Kidney epithelial cell (primary cell): ENCODE measurements at places on chromosomes 13 and 19.
A peak's percentile ranks its signal among the peaks of the same experiment; 100 is the strongest.

DNA sequence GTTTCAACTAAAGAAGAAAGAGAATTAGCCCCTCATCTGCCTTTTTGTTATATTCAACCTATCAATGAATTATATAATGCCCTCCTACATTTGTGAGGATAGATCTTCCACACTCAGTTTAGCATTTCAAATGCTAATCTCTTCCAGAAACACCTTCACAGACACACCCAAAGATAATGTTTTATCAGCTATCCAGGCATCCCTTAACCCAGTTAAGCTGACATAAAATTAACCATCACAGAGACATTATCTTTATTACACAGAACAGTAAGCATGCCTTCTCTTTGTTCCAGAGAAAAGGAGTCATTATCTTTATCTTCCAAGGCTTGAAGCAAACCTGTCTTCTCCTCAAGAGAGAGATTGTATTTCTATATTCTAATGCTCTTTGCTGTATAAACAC lies 53.1 kb downstream of the PCDH20 start:
- no peak for DNase-seq

DNA sequence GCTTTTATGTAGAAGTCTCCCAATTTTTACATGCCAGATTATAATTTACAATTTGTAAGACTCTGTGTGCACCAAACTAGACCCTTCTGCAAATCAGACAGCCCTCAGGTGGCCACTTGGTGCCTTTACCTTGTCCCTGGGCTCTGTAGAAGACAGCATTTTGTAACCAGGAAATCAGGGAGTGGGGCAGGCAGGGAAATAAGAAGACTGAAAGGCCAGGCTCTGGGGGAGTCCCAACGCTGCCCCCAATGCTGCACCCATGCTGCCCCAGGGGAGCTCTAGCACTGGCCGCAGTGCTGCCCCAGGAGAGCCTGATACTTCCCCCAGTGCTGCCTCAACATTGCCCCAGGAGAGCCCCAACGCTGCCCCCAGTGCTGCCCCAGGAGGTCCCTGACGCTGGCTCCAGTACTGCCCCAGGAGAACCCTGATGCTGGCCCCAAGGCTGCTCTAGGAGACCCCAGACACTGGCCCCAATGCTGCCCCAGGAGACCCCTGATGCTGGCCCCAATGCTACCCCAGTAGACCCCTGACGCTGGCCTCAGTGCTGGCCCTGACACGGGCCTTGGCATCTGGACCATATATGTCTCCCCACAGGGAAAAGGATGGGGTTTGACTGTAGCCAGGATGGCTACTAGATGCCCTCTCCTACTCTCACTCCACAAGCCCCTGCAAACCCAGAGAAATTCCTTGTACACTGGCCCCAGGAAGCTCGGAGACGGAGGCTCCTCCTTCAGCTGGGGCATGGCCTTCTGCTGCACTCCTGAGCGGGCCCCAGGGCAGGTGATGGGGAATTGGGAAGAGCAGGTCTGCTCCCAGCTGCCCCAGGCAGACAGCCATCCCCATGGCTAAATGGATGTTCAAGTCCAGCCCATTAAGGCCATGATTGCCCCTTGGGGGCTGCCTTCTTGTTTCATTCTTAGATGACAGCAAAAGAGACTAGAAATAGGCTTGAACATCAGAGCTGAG lies 23.6 kb downstream of the VSTM2B start:
- DNase-seq: no peak

DNA sequence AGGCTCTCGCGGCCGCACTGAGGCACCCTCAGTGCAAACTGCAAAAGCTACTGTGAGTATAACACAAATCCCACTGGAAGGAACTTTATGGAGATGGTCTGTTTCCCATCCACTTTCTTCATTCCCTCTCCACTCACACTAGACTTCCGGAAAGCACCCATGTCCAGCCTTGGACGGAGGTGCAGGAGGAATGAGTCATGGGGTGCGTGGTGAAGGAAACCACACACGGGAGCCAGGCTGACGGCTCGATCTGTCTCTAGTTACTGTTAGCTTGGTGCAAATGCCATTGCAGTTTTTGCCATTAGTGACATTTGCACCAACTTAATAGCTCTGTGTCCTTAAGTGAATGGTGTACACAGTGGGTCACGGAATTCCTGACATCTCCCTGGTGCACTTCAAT lies 14.6 kb downstream of the NLRP8 start:
- DNase-seq: no peak

DNA sequence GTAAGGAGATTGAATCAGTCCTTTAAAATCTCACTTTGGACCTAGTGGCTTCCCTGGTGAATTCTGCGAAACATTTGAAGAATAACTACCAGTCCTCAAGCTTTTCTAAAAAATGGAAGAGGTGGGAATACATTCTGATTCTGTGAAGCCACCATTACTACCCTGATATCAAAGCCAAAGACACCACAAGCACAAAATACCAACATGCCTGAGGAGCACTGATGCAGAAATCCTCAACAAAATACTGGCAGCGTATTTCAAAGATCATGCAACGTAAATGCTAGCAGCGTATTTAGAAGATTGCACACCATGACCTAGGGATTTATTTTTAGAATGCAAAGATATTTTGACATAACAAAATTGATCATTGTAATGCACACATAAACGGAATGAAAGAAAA lies 14.4 kb downstream of the ATP4B start:
- peak; percentile 54 for DNase-seq

- DNase-seq: no peak
Measured at GRCh38 chr19:48596679-48597465, 9.7 kb upstream of the SPACA4 start.

GRCh38 chr19:38265213-38265861 lies 964 bp downstream of the SPINT2 start:
- DNase-seq: no peak

- no peak for DNase-seq
Measured at GRCh38 chr19:40035996-40036395, 20.0 kb downstream of the ZNF780B start.

DNA sequence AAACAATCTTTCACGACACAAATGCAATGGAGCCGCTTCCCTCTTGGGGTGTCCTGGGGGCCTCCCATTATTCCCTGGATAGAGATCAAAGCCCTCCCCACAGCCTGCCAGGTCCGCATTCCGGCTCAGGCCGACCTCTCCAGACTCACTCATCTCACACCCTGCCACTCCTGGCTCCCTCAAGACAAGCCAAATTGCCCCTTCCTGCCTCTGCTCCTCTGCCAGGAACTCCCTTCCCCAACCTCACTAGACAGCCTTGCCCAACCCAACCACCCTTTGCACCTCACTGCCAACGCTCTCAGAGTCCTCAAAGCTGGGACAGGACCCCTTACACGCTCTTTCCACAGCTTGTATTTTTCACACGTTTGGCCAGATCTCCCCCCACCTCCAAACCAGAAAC lies 1.5 kb downstream of the ABHD17A start:
- DNase-seq: no peak

DNA sequence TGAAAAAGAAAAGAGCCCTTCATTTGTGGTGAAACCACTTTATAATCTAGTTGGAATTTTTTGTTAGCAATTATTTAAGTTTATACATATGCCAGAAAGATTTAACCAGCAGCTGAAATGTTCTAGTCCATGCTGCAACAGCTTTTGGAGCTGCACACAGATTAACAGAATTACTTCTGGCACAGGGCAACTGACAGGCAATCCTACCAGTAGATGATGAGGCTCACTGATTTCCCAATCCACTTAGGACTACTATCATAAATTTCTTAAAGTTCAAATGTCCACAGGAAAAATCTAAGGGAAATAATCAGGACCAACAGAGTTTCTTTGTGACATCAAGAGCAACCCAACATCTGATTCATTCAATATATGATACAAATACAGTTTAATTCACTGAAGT lies 78.8 kb downstream of the CRYL1 start:
- no peak for DNase-seq
